CD4-positive, alpha-beta T cell treated with Interleukin-15 for 4 hours (primary cell): ENCODE measurements at places on chromosomes 2 and 18.

GRCh38 chr2:63891488-63892030, 49.9 kb downstream of the UGP2 start:
- DNase-seq = no peak

- no peak for DNase-seq
Observed at GRCh38 chr2:46384457-46384815, 87.2 kb downstream of the EPAS1 start.

- DNase-seq = peak; percentile 77
Observed at GRCh38 chr2:12501469-12502158, 215.1 kb upstream of the TRIB2 start.

DNA sequence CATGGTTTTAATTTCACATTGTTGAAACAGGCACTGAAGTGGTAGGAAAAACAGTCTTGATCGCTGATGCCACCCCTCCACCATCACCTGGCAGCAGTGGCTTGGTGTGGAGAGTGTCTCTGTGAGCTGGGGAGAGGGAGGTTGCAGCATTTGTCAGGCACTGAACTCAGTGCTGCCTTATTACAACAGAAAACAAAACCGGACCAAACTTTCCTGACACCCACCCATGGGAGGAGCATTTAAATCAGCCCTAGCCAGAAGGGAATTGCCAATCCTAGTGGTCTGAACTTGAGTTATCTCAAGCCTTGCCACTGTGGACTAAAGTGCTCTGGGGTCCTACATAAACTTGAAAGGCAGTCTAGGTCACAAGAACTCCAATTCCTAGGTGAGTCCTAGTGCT, 103.0 kb upstream of the LGALSL start:
- no peak for DNase-seq

GRCh38 chr2:101613056-101613704, 84.3 kb upstream of the MAP4K4 start:
- no peak for DNase-seq

GRCh38 chr2:174664084-174664759, 66.6 kb upstream of the WIPF1 start:
- no peak for DNase-seq

GRCh38 chr18:28791101-28791500, 614.2 kb upstream of the CDH2 start:
- DNase-seq = no peak

DNA sequence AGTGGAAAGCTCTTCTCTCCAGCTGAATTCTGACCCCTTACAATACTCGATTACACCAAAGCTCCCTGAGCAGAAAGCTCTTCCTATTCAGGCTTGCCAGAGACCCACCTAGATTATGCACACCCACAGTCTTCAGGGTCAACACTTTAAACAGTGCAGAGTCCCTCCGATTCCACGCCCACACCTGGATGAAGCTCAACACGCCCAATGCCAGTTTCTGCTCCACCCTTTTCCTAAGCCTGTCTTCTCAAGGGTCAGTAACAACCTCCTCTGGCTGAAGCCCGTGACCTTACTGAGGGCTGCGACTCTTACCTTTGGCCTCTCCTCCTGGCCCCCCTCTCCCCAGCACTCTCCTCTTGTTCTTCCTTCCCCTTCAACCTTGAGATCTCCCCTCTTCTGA, 492.0 kb upstream of the SALL3 start:
- DNase-seq = no peak

DNA sequence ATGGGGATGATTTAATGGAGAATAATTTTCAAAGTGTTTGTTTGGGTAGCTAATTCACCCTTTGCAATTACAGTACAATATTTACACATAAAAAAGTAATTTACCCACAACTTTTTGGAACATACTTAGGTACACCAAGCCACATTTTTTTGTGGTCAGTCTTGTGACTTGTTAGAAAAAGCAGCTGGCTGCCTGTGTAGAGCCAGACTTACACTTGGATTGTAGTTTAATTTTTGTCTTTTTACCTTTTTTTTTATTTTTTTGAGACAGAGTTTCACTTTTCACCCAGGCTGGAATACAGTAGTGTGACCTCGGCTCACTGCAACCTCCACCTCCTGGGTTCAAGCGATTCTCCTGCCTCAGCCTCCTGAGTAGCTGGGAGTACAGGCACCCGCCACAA, 45.4 kb downstream of the RALBP1 start:
- no peak for DNase-seq

GRCh38 chr2:239394346-239394945, 6.4 kb downstream of the HDAC4 start:
- no peak for DNase-seq

- no peak for DNase-seq
Observed at GRCh38 chr2:195647302-195647701, 9.7 kb upstream of the SLC39A10 start.

GRCh38 chr2:66066032-66066431, 368.9 kb upstream of the MEIS1 start:
- no peak for DNase-seq

- no peak for DNase-seq
Observed at GRCh38 chr18:36402765-36403396, 105.4 kb downstream of the FHOD3 start.

- DNase-seq = no peak
Observed at GRCh38 chr2:42390401-42390969, 29.5 kb upstream of the COX7A2L start.

- DNase-seq = no peak
Observed at GRCh38 chr2:104215269-104216161, 638.4 kb upstream of the POU3F3 start.

DNA sequence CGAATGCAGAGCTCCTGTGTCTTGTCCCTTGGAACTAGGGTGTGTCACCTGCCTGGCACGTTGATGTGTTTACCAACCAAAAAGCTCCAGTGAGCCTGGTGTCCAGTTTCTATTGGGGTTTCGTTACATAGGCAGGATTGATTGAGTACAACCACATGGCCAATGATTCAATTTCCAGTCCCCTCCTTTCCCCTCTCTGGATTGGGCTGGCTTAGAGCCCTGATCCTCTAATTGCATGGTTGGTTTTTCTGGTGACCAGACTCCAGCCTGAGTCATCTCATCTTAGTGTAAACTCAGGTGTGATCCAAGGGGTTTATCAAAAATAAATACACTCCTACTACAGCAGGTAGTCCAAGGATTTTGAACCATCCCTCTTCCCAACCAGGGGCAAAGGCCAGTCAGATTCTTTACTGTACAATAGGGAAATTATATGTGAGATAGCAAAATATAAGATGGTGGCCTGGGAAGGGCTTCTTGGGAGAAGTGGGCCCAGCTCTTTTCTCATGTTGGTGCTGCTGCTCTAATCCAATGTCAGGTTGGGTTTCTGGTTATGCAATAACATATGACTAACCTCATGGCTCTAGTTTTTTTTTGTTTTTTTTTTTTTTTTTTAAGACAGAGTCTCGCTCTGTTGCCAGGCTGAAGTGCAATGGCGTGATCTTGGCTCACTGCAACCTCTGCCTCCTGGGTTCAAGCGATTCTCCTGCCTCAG, 64.7 kb upstream of the MGAT5 start:
- no peak for DNase-seq

GRCh38 chr2:154161286-154161685, 289.6 kb downstream of the GALNT13 start:
- no peak for DNase-seq

- no peak for DNase-seq
Observed at GRCh38 chr2:231646476-231646875, 53.8 kb downstream of the TEX44 start.

DNA sequence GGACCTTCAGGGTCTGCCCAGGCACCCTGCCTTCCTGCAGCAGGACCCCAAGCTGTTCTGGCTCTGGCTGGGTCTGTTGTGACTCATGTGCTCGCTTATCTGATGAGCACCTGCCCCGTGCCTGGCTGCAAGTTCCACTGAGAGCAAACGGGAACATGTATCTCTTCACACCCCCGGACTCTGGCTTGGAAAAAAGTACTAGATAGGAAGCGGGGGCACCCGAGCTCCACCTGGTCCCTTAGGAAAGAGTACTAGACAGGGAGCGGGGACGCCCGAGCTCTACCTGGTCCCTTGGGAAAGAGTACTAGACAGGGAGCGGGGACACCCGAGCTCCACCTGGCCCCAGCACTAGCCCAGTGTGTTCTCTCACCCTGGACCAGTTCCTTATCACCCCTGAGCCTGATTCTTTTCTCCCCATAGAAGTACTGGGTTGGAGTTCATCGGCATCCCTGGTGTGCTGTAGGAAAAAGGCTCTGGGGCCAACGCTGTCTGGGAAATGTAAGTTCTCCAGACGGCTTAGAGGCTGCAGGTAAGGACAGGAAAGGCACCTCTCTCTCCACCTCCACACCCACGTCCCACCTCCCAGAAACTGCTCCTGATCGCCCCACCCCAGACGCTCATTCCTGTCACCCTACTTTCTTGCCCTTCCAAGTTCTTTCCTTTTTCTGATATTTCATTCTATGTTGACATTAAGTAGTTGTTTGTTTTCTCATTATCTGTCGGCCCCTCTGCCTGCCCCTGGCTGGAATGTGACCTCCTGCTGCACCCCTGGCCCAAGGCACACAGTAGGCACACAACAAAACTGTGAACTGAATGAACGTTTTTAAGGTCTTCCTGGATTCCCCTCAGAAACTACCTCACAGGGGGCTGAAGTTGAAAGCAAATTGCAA, 40.2 kb downstream of the HDAC4 start:
- no peak for DNase-seq

- no peak for DNase-seq
Observed at GRCh38 chr18:74281011-74281979, 10.5 kb downstream of the CYB5A start.

DNA sequence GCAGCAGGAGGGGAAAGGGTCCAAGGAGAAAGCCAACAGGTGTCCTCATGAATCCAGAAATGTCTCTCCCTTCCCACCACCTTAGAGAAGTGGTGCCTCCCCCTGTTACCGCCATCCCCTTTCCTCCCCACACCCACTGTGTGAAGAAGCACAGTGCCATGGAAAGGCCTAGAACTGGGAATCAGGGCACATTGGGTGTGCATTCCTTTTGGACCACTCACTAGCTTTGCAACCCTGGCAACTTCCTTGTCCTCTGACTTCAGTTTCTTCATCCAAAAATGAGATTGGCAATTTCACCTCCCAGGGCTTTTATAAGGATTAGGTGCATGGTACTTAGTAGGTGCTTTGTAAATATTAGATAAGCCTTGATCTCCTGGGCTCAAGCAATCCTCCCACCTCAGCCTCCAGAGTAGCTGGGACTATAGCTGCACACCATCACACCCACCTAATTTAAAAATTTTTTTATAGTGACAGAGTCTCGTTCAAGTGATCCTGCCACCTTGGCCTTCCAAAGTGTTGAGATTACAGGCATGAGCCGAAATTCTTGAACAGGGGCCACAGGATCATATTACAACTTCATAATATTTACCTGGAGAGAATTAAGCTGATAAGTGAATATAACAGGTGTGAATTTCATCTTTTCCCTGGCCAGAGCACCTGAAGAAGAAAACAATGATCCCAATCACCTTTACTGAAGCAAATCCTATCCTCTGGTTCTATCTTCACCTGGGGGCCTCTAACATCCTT, 97.9 kb upstream of the TAF1B start:
- no peak for DNase-seq

DNA sequence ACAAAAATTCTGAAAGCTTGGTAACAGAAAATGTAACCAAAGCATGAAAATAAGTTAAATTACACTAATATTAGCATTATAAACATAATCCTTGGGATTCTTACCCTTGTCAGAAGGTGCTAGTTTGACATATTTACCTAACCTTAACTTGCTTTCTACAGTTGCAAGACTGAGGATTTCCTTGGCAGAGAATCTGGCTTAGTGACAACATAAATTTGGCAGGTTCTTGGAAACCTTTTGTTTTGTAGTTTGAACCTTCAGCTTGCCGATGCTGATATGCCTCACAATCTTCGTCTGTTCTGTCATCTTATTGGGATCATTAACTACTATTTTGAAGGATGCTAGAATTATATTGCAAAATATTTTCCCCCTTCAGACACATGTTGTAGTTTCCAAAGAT, 3.4 kb downstream of the XIRP2 start:
- no peak for DNase-seq

GRCh38 chr18:43876286-43876685, 599.0 kb upstream of the SYT4 start:
- no peak for DNase-seq

DNA sequence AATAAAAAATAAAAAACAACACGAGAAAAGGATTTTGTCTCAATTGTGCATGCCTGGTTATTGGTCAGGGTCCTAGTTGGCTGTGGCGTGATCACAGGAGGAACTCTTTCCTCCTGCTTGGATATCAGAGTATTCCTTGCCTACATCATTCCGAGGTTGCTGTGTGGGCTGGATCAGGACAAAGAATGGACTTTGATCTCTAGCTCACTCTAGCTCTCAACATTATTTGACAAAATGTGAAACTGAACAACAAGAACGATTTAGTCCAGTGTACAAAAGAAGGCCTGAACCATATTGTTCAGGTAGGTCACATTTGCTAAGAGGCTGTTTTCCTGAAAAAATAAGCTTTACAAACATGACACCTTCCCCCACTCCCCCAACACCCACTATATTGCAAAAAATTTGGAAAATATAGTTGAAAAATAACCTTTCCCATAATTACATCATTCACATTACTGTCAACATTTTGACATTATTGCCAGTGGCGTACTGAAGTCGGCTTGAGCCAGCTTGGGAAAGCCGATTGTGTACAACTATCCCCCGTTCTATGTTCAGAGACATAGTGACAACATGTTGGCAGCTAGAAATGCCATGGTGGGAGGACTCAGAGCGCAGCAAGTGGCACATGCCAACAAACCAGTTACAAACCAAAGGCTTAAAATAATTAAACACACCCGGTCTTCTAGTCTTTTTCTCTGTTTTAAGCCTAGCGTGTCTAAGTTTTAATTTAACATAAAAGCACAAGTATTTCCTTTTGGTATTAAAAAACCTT, 179.0 kb downstream of the LPIN1 start:
- no peak for DNase-seq

DNA sequence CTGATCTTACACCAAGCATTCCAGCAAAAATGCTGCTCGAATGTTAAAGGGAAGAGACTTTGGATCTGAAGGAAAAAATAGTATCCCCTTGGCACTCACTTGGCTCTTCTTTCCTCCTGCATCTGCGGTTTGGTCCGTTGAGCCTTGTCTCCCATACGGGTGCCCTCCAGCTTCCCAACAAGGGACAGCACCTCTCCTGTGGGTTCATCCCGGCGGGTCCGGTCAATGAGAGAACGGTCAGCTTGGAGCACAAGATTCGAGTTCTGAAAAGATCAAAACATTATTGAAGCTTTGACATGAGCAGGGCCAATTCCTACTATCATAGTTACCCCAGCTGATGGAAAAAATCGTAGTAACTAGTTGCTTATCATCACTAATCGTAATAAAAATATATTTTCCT, 740 bp downstream of the SNRNP200 start:
- no peak for DNase-seq

DNA sequence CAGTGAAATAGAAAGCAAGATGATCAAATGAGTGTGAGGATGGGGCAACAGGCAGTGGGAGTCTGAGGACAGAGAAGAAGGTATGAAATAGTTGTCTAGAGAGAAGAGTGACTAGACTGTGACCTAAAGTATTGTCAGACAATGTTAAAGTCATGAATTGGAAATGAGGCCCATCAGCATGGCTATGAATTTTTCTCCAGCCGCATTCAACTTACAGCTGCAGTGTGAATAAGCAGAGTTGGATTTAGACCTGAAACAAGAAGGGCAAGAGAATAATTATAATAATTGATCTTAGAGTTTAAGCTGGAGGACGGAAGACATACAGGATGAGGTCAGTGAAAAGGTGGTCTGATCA, 4.2 kb upstream of the TSPYL6 start:
- DNase-seq = no peak
